ENCODE measurements at places on chromosomes 1 and 21.

DNA sequence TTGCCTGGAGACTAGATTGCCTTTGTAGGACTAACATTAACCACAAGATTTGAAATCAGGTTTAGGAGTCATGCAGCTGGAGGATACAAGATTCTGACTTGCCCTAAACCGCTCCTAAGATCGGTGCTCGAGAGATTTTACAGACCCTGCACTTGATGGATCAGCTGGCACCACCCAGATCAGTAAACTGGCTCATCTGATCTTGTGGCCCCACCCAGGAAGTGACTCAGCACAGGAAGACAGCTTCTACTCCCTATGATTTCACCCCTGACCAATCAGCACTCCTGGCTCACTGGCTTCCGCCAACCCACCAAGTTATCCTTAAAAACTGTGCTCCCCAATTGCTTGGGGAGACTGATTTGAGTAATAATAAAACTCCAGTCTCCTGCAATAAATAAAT lies 876 bp upstream of the CATSPERE start:
- DNase-seq: no peak

DNA sequence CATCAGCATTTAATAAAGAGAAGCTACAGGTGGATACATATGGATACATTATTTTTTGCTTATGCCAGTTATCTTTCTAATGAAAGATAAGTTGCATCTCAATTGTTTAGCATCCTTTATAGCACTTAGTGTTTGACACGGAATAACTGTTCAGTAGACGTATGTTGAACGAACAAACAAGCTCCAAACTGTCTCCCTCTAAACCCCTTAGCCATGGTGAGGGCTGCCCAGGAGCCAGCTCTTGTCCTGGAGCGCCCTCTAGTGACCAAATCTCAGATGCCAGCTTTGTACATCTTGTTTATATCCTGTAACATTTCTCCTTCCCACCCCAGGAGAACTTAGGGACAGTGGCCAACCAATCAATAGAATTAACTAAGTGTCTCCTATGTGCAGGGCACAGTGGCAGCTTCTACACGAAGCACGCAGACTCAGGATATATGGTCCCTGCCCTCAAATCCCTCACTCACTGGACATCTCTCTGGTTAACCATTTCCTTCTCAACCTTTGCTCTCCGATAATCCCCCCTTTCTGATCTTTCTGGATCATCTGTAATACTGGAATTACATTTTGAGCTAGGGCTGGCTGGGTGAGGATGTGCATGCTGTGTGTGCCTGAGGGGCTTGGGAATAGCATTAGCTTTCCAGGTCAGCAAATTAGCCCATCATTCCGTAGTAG lies 22.9 kb downstream of the KCNA10 start:
- peak; percentile 18 for DNase-seq

GRCh38 chr1:236753516-236753915 lies 41.6 kb upstream of the MTR start:
- no peak for DNase-seq

GRCh38 chr1:240189386-240189989 lies 97.8 kb downstream of the FMN2 start:
- no peak for DNase-seq

DNA sequence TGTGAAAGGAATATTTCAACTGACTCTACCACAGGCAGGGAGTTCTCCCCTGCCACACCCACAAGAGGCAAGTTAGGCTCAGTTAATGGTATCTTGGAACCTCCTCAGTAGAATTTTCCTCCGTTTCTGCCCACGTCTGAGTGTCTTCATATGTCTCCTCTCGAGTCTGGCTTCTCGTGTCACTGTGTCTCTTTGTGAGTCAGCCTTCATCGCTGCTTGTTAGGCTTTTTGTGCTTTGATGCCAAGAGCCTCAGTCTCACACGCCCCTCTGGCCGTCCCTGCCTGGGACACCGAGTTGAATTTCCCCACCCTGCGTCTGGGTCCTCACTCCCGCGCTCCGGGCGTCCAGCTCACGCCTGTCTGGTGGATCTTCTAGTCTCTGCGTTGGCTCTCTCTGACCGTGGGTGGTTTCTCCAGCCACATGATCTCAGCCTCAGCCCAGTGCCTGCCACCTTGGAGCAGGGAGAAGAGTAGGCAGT lies 125.7 kb upstream of the GADD45A start:
- no peak for DNase-seq

GRCh38 chr1:3072391-3073185 lies 3.6 kb downstream of the PRDM16 start:
- DNase-seq: no peak

- DNase-seq: no peak
Measured at GRCh38 chr21:43020177-43020576, 45.8 kb downstream of the PKNOX1 start.

Data from GM12864 (cell line).